SJSA1 (cell line): ENCODE measurements at places on chromosomes 2 and 18. TPM values are rescaled to one million over a fixed set of nuclear protein-coding genes. Genes with fewer than 3 reads are reported as not detected.

KCNJ13 gene
- total RNA-seq = not detected in 2 replicates

GPR155 gene
- 3.4 and 4.9 TPM in 2 replicates for total RNA-seq

DNA sequence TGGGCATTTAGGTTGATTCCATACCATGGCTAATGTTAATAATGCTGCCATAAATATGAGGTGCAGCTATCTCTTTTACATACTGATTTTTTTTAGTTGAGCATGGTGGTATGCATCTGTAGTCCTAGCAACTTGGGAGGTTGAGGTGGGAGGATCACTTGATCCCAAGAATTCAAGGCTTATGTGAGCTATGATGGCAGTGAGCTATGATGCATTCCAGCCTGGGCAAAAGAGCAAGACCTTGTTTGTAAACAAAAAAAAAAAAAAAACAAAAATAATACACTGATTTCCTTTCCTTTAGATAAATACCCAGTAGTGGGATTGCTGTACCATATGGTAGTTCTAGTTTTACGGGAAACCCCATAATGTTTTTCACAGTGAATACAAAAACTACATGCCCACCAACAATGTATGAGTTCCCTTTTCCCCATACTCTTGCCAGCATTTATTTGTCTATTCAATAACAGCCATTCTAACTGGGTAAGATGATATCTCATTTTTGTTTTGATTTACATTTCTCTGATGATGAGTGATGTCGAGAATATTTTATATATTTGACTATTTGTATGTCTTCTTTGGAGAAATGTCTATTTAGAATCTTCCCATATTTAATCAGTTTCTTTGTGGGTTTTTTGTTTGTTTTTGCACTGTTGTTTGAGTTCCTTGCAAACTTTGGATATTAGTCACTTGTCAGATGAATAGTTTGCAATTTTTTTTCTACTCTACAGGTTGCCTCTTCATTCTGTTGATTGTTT is 281.0 kb upstream of the KYNU start:
- no peaks in the 10 kb centered on the region for H3K36me3 ChIP-seq
- H3K27ac ChIP-seq = peak overlapping the region; percentile 80
- H3K27me3 ChIP-seq = no peaks in the 10 kb centered on the region

DNA sequence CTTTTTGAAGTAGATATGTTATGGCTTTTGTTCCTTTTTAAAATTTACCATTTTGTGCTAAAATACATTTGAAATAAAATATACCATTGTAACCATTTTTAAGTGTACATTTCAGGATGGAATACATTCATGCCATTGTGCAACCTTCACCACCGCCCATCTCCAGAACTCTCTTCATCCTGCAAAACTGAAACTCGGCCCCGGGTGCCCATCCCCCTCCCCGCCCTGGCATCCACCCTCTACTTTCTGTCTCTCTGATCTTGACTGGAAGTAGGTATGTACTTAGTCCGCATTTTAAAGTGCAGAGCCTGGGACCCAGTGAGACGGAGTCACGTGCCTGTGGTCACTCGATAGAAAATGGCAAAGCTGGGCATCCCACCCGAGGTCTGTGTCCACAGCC is 45.6 kb downstream of the DIPK1C start:
- no peaks in the 10 kb centered on the region for H3K4me1 ChIP-seq
- H3K4me3 ChIP-seq = no peak overlapping the region
- H3K27ac ChIP-seq = no peak overlapping the region
- H3K36me3 ChIP-seq = no peaks in the 10 kb centered on the region

DNA sequence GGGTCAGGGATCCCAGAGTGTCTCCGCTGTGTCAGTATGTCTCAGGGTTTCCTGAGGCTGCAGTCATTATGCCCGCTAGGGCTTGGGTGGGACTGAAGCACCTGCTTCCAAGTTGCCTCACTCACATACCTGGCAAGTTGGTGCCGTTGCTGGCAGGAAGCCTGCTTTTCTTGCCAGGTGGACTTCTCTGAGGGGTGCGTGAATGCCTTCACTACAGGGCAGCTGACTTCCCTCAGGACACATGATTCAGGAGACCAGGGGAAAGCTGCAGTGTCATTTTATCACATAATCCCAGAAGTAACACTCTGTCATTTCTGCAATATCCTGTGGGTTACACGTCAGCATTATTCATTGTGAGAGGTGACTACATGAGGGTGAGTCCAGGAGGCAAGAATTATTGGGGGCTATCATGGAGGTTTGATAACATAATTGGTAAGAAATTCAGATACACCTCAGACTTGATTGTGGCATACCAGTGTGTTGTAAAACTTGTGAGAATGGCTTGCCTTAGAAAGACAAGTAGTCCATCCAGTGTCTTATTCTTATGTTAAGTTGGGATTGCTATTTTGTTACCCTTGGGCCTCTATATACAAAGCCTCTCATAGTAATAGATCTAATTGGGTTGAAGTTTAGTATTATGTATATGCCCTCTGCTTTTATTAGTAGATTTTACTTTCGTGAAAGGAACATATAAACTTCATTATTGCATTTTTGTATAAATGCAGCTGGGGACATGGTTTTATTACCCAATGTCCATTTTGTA is 44.1 kb downstream of the NEDD4L start:
- H3K4me3 ChIP-seq = no peak overlapping the region
- H3K4me1 ChIP-seq = peaks cover 22% of the 10 kb centered on the region
- no peaks in the 10 kb centered on the region for H3K27me3 ChIP-seq
- H3K27ac ChIP-seq = no peak overlapping the region
- no peak for DNase-seq

GRCh38 chr18:60976976-60977375 is 356.3 kb upstream of the CDH20 start:
- no peaks in the 10 kb centered on the region for H3K27me3 ChIP-seq
- peaks cover 8% of the 10 kb centered on the region for H3K4me1 ChIP-seq
- H3K4me3 ChIP-seq = no peak overlapping the region
- DNase-seq = no peak
- H3K36me3 ChIP-seq = no peaks in the 10 kb centered on the region

DNA sequence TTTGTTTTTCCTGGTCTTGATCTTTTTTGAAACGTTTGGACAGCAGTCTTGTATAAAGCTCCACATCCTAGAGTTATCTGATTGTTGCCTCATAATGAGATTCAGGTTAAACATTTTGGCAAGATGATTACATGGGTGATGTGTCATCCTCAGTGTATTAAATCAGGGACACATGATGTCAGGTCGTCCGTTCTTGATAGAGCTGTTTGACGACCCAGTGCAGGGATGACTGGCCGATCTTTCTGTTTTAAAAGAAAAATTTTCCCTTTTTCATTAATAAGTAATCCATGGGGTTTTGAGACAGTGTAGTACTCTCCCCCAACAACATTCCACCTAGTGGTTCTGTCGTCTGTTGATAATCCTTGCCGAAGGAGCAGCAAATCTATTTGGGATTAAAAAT is 44.5 kb upstream of the SERPINB2 start:
- peaks cover 4% of the 10 kb centered on the region for H3K27me3 ChIP-seq
- no peaks in the 10 kb centered on the region for H3K4me1 ChIP-seq
- no peak overlapping the region for H3K27ac ChIP-seq
- no peak for DNase-seq

CD8B2 gene
- not detected in 2 replicates for total RNA-seq

DNA sequence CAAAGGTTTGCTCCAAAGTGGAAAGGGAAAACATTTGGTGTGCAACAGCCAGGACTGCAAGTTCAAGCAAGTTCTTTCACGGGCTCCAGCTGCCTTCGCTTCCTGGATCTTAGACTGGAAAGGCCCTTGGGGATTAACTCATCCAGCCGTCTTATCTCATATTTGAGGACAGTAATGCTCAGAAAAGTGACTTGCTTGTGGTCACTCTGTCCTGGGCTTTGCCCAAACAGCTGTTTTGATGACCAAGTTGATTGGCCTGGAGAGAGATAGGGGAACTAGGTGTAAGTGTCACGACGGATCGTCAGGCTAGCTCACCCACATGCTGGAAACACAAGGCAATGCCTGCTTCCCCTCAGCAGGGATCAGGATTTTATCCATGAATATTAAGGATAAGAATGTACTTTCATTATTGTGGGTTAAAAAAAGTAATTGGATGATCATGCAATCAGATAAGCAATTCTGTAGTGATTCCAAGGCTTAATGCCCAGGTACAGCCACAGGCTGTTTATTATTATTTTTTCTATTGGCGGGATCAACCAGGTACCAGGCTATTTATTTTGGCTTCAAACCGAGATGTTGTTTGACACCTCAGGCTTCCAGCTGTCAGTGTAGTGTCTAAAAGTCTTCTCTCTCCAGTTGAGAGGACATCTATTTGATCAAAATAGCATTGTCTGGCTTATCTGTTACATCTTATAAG is 162.5 kb upstream of the EPAS1 start:
- H3K4me3 ChIP-seq = no peak overlapping the region
- H3K27me3 ChIP-seq = no peaks in the 10 kb centered on the region
- peaks cover 14% of the 10 kb centered on the region for H3K36me3 ChIP-seq
- peaks cover 14% of the 10 kb centered on the region for H3K4me1 ChIP-seq

- DNase-seq = peak; percentile 81
- H3K36me3 ChIP-seq = no peaks in the 10 kb centered on the region
- H3K4me3 ChIP-seq = no peak overlapping the region
- peaks cover 22% of the 10 kb centered on the region for H3K4me1 ChIP-seq
These were observed 173.9 kb upstream of the PID1 start for GRCh38 chr2:229445019-229445418.

RRM2 gene
- 180 and 209 TPM in 2 replicates for total RNA-seq

PPP4R3B gene
- 34.4 and 51.4 TPM in 2 replicates for total RNA-seq

FEV gene
- total RNA-seq = not detected in 2 replicates

ANKRD29 gene
- 0.34 TPM in 1 of 2 replicates, not detected in the other for total RNA-seq

TUBB6 gene
- total RNA-seq = 501 and 738 TPM in 2 replicates

DNA sequence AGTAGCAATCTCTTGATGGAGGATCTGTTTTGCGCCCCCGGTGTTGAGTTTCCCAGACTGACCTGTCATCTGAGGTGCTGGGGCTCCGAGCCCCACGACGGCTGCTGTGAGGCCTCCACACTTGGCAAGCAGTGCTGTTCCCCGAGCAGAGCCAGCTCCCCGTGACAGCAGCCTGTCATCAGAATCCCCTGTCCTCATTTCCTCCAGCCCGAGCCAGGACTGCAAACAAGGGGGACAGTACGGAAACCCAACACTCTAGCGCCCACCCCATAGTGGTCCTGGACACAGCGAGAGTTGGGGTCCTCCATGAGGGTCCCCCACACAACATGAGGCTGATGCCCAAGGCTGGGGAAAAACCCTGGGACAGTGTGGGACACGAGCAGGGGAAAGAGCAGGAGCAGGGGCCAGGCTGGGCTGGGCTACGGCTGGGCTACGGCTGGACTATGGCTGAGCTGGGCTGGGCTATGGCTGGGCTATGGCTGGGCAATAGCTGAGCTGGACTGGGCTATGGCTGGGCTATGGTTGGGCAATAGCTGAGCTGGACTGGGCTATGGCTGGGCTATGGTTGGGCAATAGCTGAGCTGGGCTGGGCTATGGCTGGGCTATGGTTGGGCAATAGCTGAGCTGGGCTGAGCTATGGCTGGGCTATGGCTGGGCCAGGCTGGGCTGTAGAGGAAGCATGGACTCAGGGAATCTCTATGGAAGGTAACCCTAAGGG is 1.5 kb upstream of the KLHL30 start:
- DNase-seq = no peak
- no peak overlapping the region for H3K4me3 ChIP-seq
- no peaks in the 10 kb centered on the region for H3K27me3 ChIP-seq
- H3K27ac ChIP-seq = no peak overlapping the region
- peaks cover 24% of the 10 kb centered on the region for H3K4me1 ChIP-seq

GRCh38 chr18:43022874-43023273 is 92.6 kb downstream of the RIT2 start:
- H3K4me1 ChIP-seq = no peaks in the 10 kb centered on the region
- no peaks in the 10 kb centered on the region for H3K27me3 ChIP-seq
- H3K36me3 ChIP-seq = no peaks in the 10 kb centered on the region
- DNase-seq = no peak

LHCGR gene
- not detected in 2 replicates for total RNA-seq
